ENCODE measurements at places on chromosomes 13 and 19.

DNA sequence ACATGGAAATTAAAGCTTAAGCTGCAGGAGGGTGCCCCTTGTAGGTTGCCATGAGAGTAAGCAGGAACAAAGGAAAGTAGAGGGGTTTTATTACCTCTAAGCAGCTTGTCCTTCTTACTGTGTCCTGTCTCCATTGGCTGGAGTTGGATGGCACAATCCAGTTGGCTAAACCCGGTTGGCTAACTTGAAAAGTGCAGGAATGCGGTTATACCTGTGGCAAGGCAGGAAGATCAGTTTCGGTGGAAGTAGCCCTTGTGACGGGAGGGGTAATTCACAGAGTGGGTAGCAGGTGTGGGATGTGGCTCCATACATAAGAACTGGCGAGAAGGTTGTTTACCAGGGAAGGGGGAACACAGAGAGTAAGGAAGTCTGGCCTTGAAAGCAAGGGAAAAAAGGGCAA, 3.2 kb downstream of the ZNF726 start:
- no peak for DNase-seq

DNA sequence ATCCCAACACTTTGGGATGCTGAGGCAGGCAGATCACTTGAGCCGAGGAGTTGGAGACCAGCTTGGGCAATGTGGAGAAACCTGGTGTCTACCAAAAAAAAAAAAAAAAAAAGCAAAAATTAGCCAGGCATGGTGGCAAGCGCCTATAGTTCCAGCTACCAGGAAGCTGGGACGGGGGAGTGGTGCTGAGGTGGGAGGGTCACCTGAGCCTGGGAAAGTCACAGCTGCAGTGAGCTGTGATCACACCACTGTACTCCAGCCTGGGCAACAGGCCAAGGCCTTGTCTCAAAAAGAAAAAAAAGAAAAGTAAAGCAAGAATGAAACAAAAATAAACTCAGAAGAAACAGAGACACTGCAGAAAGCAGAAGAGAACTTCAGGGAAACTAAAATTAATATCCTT, 31.6 kb downstream of the MTRF1 start:
- no peak for DNase-seq

- no peak for DNase-seq
Observed at GRCh38 chr13:71632721-71633120, 234.3 kb downstream of the DACH1 start.

GRCh38 chr13:26759249-26759906, 1.2 kb downstream of the GPR12 start:
- no peak for DNase-seq

- no peak for DNase-seq
Observed at GRCh38 chr13:29195456-29195855, 375.3 kb downstream of the MTUS2 start.

GRCh38 chr13:66655847-66656454, 574.2 kb downstream of the PCDH9 start:
- DNase-seq, result no peak

DNA sequence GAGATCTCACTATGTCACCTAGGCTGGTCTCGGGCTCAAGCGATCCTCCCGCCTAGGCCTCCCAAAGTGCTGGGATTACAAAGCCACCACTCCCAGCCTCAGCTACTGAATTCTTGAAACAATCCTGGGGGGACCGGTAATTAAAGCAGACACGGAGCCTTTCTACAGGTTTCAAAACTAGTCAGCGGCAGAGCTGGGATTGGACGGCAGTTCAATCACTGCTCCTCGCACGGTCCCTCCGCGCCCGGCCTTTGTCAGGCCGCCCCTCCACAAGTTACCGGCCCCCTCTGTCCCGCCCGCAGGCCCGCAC, 229 bp downstream of the BORCS8 start:
- DNase-seq, result no peak

GRCh38 chr19:44847144-44848035, 1.3 kb downstream of the NECTIN2 start:
- DNase-seq, result no peak

- peak; percentile 93 for DNase-seq
Observed at GRCh38 chr19:17282488-17283125, 906 bp downstream of the ANKLE1 start.

DNA sequence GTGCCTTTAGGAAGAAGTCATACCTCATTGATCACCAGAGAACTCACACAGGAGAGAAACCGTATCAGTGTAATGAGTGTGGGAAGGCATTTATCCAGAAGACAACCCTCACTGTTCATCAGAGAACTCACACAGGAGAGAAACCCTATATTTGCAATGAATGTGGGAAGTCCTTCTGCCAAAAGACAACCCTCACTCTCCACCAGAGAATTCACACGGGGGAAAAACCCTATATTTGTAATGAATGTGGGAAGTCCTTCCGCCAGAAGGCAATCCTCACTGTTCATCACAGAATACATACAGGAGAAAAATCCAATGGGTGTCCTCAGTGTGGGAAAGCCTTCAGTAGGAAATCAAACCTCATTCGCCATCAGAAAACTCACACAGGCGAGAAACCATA, 21.9 kb downstream of the ZNF382 start:
- no peak for DNase-seq

DNA sequence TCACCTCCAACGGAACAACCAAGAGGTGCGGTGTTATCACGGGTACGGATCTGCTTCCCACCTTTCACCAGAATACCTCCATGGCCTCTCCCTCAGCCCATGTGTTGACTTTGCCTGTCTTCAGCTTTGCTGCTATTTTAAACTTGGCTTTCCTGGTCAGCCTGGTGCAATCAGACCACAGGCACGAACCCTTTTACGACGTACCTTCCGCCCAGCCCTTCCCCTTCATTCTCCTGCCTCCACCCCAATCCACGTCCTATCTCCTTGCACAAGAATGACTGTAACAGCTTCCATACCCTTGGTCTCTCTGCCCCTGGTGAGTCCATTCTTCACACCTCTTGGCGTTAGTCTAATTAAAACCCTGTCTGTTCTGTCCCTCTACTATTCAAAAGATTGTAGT, 431.7 kb downstream of the EFNB2 start:
- peak; percentile 8 for DNase-seq

GRCh38 chr13:28819735-28820098, 422 bp upstream of the MTUS2 start:
- peak; percentile 57 for DNase-seq

GRCh38 chr13:108070491-108070890, 144.8 kb downstream of the LIG4 start:
- no peak for DNase-seq

- DNase-seq, result peak; percentile 90
Observed at GRCh38 chr19:47427241-47428176, 8.2 kb upstream of the MEIS3 start.

- no peak for DNase-seq
Observed at GRCh38 chr13:100674572-100674871, at the start of gene TMTC4. TMTC4 (minus strand) TSS chr13:100674795; CDS start chr13:100670362, 4,433 bp downstream.

- peak; percentile 67 for DNase-seq
Observed at GRCh38 chr13:44575741-44576350, at the start of gene TSC22D1. TSC22D1 (minus strand) TSS chr13:44576330; CDS start chr13:44576074, 256 bp downstream.

GRCh38 chr13:35690581-35691207, 214.2 kb upstream of the MAB21L1 start:
- no peak for DNase-seq

DNA sequence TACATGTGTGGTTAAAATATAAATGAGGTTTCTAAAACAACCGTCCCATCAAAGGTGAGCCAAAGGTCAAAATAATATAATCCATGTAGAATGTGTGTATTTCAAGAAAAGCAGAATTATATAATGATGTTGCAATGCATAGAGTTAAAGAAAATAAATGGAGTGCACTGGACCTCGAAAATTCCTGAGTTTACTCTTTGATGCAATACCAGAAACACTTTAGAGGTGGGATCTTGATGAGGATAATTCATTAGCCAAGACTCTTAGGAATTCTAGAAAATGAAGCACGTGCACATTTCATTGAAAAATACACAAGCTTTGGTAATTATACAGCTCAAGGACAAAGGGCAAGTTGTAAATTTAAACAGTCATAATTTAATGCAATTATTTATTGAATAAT, 508.9 kb upstream of the ARGLU1 start:
- DNase-seq, result no peak

- DNase-seq, result no peak
Observed at GRCh38 chr19:44696939-44697669, 1.8 kb upstream of the CEACAM16 start.

DNA sequence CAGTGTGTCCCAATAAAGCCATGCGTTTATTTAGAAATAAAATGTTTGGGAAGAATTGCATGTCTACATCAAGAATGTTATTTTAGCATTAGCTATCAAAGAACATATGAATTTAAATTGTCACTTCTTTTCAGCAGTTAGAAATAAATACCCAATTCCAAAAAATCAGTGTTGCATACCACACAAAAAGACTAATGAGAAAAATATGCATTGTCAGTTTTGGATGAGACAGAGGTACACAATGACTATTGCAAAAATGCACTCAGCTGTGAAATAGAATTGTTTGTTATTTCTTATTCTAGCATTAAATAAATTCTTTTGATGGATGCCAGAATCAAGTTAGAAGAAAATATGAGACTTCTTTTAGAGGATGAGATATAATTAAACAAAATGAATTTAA, 833.9 kb downstream of the SLITRK1 start:
- no peak for DNase-seq

DNA sequence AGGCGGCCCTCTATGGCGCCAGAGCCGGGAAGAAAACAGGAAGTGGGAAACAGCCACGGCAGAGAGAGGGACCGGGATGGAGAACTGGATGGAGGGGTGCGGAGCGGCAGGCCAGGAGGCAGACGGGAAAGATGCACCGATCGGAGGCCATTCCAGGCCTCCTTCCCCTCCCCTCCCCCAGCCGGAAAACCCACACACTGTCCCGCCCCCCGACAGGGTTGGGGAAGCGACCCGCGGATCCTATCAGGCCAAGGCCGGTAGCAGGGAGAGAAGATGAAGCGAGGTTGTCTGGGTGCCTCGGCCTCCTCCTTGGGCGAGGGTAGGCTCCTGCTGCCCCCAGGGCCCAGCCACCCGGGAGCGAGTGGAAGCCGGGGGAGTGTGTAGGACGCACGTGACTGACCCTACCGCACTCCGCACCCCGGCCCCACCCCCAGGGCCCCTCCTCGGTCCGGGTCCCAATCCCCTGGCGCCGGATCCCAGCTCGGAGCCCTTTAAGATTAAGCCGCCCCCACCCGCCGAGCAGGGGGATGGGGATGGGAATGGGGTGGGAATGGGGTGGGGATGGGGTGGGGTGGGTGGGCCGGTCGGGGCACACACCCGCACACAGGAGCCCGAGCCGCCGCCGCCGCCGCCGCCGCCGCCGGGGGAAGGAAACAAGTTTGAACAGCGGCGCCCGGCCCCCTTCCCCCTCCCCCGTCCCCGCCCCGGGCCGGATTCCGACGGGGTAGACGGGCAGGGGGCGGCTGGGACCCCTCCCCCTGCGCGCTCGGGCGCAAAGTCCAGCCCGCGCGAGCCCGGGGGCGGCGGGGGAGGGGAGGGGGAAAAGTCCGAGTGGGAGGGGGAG, 1.5 kb downstream of the ERF start:
- peak; percentile 66 for DNase-seq

- peak; percentile 38 for DNase-seq
Observed at GRCh38 chr19:4980067-4980466, 11.2 kb downstream of the KDM4B start.

DNA sequence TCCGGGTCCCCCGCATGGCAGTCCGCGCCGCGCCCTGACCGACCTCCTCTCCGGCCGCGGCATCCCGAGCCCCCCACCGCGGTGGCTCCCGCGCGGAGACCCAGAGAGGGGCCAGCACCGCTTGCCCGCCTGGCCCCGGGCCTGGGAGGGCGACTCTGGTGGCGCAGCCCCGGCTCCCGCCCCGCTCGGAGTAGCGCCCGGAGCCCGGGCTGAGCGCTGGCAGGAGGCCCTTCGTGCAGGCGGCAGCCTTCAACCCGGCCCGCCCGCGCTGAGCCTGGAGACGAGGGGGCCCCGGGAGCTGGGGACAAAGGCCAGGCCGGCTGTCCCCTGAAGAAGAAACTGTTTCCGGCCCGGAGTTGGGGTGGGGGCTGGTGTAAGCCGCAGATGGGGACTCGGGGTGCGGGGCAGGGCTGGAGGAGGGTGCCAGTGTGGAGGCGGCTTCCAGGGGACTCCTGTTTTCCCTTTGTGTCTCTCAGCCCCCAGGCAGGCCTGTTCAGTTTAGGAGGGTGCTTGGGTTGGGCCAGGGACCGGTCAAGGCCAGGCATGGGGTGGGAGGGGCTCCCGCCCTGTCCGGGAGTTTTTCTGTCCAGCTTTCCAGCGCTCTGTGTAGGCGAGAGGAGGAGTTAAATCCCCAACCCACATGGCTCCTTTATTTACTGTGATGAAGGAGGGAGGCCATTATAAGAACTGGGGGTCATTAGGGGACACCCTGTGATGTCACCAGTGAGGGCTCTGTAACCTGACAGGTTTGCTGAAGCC, 935 bp downstream of the LRP3 start:
- DNase-seq, result peak; percentile 49

DNA sequence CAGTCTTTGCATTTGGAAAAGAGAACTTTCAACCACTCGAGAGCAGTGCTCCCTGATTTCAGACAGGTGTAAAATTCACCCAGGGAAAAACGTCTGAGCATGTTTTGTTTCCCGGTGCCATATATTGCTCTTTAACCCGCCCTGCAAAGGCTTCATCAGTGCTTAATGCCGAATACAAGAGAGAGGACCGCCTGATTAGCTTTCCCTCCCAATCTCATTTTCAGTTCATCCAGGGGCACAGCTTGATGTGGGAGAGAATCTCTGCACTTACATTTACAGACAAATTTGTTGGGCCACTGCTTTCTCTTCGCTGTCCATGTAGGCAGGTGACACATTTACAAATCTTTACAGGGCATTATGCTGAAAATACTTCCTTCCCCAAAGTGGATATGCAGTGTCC, 499.1 kb downstream of the LIG4 start:
- no peak for DNase-seq

GRCh38 chr13:37597477-37598025, 1.0 kb downstream of the POSTN start:
- DNase-seq, result no peak

GRCh38 chr19:46297700-46298478, 1.0 kb downstream of the HIF3A start:
- DNase-seq, result no peak

GRCh38 chr19:12666265-12667048, at the start of the genes MAN2B1 and WDR83:
MAN2B1 (minus strand) TSS chr19:12666742; CDS start chr19:12666701, 41 bp downstream.
WDR83 (plus strand) TSS chr19:12666807; CDS start chr19:12669791, 2,984 bp downstream.
- DNase-seq, result peak; percentile 82

DNA sequence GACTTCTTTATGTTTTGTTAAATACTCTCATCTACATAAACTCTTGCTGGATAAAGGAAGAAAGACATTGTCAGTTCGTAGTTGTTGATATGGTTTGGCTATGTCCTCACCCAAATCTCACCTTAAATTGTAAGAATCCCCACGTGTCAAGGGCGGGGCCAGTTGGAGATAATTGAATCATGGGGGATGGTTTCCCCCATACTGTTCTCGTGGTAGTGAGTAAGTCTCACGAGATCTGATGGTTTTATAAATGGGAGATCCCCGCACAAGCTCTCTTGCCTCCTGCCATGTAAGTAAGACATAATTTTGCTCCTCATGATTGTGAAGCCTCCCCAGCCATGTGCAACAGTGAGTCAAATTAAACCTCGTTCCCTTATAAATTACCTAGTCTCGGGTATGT, 3.6 kb downstream of the ADGRE1 start:
- peak; percentile 33 for DNase-seq

- no peak for DNase-seq
Observed at GRCh38 chr13:100600461-100600860, 11.9 kb upstream of the GGACT start.

All from NB4 (cell line).